ENCODE measurements at places on chromosomes 6 and 20. TPM values are rescaled to one million over a fixed set of nuclear protein-coding genes. Genes with fewer than 3 reads are reported as not detected.

GRCh38 chr6:84428300-84428907 is 201.0 kb upstream of the CEP162 start:
- no peak for DNase-seq

Gene CRIP3
- 14.3 TPM for polyA plus RNA-seq

DNA sequence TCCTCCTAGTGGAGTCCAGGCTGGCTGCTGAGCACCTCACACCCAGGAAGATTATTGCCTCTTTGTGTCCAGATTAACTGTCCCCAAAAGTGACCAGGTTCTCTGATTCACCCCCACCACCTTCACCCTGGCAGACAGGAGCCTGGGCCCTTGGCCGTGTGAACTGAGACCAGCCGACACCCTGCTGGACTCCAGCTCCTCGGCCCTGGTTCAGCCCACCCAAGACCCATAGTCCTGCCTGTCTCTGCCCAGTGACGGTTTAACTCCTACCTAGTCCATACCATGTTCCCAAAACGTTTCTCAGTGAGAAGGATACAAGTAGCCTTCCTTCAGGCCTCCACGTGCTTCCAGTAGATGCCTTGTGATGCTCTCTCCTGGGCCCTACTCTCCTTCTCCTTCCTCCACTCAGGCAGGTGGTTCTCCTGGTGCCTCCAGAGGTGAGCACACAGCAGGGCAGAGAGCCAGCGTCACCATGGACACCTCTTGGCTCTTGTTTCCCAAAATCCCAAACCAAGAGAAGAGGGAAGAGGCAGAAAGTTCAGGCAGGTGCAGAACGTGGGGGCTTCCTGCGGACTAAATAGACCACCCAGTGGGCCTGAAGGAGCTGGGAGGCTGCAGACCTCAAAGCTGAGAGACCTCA is 134.4 kb upstream of the CST7 start:
- DNase-seq, result no peak

Gene HNF4A
- polyA plus RNA-seq, result 42.1 TPM

GRCh38 chr20:33337119-33337518 is 54.1 kb downstream of the BPIFB1 start:
- DNase-seq, result no peak

GRCh38 chr6:100163035-100163434 is 169.0 kb upstream of the MCHR2 start:
- DNase-seq, result no peak

DNA sequence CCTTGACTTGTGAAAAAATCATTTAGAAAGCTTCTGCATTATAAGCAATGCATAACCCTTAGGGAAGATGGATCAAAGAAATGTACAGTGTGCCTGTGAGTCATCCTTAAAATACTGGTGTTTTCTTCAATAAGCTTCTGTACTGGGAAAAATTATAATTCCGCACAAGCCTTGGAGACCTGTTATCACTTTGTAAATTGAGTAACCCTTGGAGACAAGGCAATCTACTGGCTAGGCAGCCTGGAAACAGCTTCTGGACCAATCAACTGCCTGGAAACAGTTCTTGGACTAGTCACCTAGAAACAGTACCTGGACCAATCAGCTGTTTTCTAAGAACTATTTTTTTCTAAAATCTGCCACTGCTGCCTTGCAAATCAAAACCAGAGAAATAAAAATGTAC is 25.8 kb upstream of the RNGTT start:
- no peak for DNase-seq

Gene B3GALT4
- 14.0 TPM for polyA plus RNA-seq

- DNase-seq, result no peak
Observed at GRCh38 chr6:167452338-167453081, 127.6 kb downstream of the TTLL2 start.

GRCh38 chr6:36028877-36029324 is 1.3 kb downstream of the MAPK14 start:
- peak; percentile 83 for DNase-seq

Gene PPP1R3G
- 0.49 TPM for polyA plus RNA-seq

- DNase-seq, result no peak
Observed at GRCh38 chr6:168037242-168037641, 39.8 kb downstream of the KIF25 start.
